ENCODE measurements at places on chromosomes 1 and 21.

- DNase-seq = no peak
These were observed 74.8 kb downstream of the NOS1AP start for GRCh38 chr1:162144268-162144667.

DNA sequence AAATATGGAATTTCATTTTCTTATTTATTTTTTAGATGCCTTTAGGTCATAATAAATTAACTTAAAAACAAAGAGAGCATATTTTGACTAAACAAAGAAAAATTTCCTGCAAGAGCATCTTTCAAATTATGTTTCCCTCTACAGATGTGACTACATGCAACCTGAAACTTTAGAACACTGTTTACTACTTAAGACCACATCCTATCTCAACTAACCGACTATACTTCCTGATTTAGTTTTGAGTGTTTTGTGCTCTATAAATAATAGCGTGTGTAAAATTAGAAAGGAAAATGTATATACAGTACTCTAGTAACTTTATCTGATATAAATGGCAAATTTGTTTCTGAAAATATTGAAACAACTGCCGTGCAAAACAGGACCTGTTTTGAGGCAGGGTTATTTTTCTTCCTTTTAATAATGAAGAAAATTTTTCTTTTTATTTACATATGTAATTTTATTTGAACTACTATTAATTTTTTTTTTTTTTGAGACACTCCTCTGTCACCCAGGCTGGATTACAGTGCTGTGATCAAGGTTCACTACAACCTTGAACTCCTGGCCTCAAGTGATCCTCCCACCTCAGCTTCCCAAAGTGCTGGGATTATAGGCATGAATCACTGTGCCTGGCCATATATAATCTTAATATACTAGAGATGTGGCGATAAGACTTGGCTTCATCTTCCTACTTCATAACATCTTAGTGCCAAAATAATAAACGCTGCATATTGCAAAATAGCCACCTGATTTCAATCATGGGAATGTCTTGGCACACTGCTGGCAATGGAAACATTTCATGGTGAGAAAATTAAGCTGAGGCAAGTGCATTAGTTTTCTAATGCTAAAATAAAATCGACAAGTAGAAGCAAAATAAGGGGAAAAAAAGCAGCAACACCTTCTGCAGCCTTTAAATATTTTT lies 12.3 kb downstream of the ZRANB2 start:
- peak; percentile 55 for DNase-seq

- no peak for DNase-seq
These were observed 352.5 kb upstream of the VAMP3 start for GRCh38 chr1:7418442-7419080.

GRCh38 chr1:168613691-168614231 lies 37.4 kb downstream of the XCL1 start:
- no peak for DNase-seq

DNA sequence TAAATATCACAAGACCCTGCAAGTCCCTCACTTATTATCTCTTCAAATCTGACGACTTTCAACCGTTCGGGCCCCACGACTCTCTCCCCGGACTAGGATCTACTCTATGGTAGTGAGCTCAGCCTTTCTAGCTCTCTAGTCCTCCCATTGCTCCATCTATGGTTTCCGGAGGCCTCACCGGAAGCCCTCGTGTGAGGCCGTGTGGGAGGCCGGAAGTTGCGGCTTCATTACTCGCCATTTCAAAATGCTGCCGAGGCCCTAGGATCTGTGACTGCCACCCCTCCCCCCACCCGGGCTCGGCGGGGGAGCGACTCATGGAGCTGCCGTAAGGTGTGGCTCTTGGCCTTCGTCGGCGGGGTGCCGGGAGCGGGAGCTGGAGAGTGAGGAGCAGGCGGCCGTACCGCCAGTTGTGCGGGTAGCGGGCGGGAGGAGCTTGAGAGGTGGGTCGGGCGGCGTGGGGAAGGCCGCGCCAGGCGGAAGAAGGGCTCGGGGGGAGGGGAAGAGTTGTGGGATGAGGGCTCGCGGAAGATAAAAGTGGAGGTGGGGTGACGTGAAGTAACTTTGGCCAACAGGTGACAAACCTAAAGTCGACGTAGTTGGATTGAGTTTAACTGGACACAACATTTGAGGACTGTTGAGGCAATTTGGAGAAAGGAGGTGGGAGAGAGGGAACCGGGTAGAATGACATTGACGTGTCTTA lies at the start of gene MDM4:
Gene MDM4, plus strand, starts transcription at position 227 of the 700 bp plus-strand sequence. CDS start 9,113 bp downstream, outside the sequence.
- DNase-seq = peak; percentile 98

DNA sequence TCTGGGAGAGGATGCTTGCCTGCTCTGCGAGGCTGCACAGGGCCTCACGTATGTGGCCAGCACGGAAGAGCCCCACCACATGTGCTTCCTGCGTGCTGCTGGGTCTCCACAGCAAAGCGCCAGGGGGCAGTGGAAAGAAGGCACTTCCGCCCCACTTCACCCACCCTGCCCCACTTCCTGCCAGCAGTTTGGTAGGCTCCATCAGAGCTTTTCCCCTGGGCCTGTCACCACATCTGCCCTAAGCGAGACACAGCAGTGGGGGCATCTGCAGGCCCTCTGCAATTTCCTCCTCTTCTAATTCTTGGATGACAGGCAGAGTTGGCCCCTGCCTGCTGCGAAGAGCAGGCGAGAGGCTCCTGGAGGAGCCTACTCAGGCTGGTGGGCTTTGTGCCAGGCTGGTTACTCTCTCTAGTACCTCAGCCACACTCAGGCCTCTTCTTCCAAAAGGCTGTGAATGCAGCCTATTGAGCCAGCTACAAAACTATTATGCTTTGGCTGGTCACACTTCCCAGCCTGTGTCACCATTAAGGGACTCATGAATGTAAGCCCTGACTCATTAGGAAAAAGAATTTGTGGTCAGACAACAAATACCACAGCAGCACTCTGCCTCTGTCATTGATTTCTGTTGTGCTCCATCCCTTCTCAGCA lies 25.0 kb downstream of the CD244 start:
- DNase-seq = peak; percentile 95

GRCh38 chr1:39654291-39654690 lies 14.8 kb upstream of the HEYL start:
- no peak for DNase-seq

- no peak for DNase-seq
These were observed 36.5 kb downstream of the RLF start for GRCh38 chr1:40197656-40198055.

DNA sequence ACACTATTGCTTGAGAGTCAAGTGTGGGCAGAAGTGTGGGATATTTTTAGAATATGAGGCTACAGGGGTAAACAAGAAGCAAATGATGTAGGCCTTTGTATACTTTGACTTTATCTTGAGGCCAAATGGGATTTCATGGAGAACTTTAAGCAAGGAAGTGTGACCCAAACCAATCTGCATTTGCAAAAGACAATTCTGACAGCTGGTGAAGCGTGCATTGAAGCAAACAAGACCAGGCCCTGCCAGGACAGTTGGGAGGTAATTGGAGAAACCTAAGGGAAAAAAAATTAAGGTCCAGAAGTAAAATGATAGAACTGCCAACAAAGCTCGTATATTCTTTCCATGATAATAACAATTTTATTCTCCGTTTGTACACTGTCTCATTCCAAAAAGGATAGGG lies 168.3 kb downstream of the TM2D1 start:
- no peak for DNase-seq

- DNase-seq = no peak
These were observed 115.6 kb upstream of the ADAMTS5 start for GRCh38 chr21:27082431-27083010.

DNA sequence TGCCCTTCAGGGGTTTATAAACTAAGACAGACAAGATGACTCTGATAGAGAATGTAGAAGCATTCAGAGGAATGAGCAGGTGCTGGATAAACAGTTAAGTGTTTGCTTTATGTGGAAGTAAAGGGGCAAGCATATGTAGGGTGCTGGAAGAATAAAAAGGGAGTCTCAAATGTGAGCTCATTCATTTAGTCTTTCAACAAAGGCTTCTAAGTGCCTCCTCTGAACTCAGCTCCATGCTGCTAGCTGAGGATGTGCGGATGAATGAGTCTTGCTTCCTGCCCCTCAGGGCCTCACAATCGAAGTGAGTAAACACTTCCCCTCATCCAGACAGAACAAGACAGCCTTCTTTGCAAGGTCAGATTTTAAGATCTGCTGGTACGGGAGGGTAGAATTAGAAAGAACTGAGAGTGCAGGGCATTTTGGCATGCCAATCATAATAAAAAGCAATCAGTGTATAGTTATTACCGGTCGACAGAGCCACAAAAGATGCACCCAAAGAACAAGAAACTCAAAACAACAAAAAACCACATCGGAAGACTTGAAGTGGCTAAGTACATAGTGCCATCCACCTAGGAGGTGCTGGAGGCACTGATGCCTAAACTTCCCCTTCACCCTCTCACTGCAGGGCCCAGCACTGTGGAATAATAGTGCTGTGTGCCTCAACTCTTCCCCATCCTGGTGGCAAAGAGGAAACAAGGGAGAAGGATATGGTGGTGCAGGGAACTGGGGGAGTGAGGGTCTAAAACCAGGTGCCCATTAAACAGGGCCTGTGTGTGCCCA lies 69.8 kb downstream of the TNR start:
- DNase-seq = peak; percentile 14

DNA sequence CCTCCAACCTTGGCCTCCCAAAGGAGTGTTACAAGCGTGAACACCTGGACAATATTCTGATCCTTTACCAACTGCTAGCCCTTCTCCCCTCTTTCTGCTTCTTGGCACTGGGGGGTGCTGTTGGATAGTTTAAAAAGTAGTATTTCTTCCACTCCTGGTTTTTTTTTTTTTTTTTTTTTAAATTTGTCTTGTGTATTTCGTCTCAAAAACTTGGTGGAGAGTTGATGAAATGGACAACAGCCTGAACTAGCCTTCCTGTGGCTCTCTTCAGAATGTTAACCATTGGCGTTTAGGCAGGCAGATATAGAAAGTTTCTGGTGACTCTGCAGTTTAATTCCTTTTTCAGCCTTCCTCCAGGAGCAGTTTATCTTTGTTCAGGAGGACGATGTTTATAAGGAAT lies 69.7 kb upstream of the USP24 start:
- DNase-seq = peak; percentile 13

DNA sequence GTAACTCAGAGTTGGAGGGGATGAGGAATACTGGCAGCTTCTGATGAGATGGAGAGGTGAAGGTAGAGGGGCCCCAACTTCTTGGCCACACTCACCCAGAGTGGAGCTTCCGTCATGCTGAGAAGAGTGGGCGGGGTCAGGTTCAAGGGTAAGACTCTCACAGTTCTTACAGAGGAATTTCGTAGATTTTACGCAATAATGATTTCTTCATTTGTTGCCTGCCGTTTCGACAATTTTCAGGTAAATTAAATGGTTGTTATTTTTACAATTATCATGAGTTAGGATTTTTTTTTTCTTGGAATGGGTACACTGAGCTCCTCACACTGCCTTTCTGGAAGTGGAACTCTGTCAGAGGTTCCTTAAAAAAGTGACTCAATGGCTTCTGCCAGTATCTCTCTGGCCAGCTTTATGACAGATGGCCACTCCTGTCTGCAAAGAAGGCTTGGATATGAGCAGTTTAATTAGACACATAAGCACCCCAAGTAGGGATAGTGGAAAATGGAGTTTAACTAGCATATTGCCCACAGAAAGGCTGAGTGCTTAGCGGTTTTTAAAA lies 13.8 kb upstream of the NLRP3 start:
- DNase-seq = no peak

- DNase-seq = no peak
These were observed 68.1 kb upstream of the AK4 start for GRCh38 chr1:65079941-65080340.

DNA sequence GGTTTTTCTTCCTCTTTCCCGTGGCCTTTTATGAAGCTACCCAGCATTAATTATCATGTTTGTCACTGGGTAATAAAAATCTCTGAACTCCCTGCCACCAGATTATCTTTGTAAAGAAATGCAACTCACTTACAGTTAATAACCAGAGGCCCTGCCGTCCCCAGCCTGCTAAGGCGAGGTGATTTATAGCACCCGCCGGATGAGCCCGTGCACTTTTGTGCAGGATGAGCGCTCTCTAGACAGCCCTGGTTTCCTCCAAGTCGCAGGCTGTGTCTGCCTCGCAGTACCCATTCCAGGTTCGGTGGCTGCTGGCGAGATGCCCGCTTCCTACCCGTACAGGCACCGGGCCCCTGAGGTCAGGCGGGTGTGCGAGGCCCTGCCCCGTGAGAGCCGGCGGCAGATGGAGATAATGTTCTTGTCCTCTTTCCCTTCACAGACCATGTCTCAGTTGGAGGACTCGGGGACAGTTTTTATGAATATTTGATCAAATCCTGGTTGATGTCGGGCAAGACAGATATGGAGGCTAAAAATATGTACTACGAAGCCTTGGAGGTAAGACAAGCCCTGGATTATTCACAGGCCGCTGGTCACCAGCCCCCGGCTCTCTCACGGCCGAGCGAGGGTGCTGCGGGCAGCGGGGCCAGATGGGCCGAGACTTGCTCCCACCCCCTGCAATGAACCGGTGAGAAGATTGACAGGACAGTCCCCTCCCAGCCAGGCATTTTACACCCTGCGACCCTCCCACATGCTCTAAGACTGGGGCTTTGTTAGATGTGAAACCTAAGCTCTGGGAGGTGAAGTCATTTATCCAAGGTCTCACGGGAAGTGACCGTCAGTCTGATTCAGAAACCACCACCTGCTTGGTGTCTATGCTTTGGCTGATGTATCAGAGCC lies 28.5 kb upstream of the SELENON start:
- no peak for DNase-seq

DNA sequence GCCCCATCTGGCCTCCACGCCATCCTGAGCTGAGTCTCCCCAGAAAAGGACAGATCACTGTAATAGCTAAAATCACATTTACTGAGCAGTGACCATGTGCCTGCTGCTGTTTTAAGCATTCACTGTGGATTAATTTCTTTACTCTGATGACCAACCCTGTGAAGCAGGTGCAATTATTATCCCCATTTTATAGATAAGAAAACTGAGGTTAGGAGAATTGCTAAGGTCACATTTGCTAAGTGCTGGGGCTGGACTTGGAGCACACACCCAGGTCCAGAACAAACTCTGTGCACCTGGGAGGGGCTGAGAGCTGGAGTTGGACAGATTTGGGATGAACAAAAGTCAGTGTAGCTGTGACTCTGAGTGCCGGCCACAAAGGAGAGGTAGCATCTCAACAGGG lies 58.0 kb downstream of the SDC3 start:
- DNase-seq = no peak

DNA sequence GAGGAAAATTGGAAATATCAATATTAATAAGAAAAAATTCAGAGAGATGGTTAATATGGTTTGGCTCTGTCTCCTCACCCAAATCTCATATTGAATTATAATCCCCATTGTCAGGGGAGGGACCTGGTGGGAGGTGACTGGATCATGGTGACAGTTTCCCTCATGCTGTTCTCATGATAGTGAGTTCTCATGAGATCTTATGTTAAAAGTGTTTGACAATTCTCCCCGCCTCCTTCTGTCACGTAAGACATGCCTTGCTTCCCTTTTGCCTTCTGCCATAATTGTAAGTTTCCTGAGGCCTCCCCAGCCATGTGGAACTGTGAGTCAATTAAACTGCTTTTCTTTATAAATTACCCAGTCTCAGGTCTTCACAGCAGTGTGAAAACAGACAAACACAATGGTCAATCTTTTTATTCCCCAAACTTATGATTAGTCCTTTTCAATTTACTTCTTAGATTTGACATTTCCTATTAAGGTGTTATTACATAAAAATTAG lies 11.0 kb downstream of the EGLN1 start:
- DNase-seq = no peak
